ENCODE measurements at places on chromosomes 13 and 19.

GRCh38 chr13:45695198-45695730, 6.9 kb upstream of the CBY2 start:
- DNase-seq: peak; percentile 42

DNA sequence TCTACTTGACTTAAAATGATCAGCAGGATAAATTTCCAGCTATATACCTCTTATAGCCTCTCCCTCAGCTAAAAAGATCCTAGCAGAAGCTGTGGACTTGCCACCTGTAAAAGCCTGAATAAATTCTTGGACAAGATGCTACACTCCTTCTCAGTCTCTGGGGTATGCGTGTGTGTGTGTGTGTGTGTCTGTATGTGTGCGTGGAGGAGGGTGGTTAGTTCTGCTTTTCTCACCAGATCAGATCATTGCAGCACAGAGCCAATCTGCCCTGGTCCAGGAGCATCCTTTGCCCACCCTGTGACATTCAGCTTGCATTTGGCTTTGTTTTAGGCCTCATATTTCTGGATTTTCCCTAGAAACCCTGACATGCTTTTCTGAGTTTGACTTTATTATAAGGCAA, 438.3 kb downstream of the RFC3 start:
- no peak for DNase-seq

- no peak for DNase-seq
Observed at GRCh38 chr13:33875618-33876401, 57.9 kb downstream of the RFC3 start.

GRCh38 chr13:64925727-64926126, 2304.4 kb downstream of the PCDH9 start:
- no peak for DNase-seq

GRCh38 chr13:63403733-63404132, 1988.1 kb upstream of the PCDH20 start:
- no peak for DNase-seq

- DNase-seq: no peak
Observed at GRCh38 chr13:46361276-46361934, 25.6 kb downstream of the RUBCNL start.

DNA sequence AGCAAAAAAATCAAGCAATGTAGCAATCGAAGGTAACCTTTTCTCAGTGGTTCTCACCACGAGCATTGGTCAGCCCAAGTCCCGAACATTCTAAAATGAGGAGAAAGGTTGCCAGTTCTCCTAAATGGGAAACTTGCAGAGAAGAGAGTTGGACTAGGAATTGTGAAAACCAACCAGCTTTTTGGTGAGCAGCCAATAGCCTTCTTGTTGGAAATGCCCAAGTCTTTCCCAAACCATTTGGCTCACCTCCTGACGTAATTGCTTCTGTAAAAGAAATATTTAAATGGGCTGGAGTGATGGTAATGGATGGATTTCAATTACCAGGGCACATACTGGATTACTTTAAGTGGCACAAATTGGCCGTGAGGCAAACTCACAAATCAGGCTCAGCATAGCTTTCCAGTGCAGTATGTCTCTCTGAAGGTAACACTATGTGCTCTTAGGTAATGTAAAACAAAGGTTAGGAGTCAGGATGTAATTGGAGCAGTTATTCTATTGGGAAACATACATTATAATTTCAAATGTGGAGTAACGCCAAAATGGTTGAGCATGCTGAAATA, 423.2 kb downstream of the KLF5 start:
- DNase-seq: no peak

DNA sequence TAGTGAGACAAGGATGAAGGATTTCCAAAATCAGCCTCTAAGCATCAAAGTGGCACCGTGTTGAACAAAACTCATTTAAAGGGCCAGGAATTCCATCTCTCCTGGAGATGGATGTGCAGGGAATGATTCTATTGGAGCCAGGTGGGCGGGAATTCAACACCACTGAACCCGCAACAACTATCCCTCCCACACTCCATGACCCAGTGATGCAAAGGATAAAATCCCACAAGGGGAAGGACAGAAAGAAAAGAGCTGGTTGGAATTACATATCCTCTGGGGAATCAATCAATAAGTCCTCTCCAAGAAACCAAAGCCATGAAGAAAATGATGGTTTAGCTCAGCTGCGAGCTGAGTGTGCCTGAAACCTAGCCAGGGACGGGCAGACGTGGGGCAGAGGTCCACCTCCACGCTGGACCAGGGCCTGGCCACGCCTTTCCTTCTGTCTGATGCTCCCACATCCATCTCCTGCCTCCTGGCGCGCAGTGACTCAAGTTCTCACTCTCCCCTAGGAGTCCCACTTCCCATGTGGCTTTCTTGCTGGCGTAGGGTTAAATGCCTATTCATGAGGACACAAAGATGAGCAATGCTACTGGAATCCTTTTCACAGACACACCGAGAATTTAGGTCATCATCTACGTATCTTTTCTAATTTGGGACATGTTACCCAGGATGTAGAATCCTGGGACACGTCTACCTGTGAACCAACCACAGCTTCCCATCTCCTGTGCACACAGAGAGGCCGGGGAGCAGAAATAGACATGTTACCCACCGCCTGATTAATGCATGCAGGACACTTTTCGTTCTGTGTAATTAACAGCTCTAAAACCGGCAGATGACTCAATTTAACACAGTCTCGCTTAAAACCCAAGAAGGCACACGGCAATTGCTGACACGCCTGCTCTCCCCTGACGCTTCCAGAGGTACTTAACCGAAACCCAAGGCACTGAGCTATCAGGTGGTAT, 48.6 kb downstream of the PEPD start:
- no peak for DNase-seq

DNA sequence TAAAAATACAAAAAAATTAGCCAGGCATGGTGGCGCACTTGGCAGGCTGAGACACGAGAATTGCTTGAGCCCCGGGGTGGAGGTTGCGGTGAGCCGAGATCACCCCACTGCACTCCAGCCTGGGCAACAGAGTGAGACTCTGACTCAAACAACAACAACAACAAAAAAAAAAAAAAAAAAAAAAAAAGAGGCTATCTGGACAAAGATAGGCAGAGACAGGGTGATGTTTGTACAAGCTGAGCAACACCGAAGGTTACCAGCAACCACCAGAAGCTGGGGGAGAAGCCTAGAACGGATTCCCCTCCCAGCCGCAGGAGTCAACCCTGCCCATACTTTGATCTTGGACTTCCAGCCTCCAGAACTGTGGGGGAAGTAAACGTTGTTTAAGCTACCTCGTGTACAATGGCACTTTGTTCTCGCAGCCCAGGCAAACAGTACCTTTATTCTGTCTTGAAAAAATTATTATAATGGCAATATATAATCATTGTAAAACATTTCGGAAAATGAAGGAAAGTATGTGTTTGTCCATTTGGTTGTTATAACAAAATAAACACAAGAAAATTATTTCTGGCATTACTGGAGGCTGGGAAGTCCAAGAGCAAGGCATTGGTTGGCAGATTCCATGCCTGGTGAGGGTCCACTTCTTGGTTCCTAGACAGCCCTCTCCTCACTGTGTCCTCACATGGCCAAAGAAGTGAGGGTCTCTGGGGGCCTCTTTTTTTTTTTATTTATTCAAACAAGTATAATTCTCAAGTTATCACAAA, 39.8 kb upstream of the LATS2 start:
- DNase-seq: no peak

- DNase-seq: no peak
Observed at GRCh38 chr13:73542446-73542845, 483.6 kb downstream of the KLF5 start.

DNA sequence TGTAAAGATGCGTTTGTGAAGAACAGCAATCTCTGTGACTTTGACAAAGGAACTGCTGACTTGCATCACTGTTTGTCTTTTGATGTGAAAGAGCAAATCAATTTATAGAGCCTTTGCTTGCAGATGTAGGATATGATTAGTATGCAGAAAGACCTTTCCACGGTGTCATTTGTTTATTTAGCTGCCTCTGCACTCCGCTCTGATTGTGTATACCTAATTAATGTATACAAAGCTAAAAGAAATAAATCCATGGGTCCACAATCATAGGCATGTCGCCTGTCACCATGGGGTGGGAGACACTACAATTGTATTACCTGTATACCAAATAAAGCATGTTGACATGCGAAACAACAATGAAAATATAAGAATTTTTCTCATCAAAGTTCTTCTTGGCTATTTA, 410.7 kb downstream of the MZT1 start:
- DNase-seq: no peak

DNA sequence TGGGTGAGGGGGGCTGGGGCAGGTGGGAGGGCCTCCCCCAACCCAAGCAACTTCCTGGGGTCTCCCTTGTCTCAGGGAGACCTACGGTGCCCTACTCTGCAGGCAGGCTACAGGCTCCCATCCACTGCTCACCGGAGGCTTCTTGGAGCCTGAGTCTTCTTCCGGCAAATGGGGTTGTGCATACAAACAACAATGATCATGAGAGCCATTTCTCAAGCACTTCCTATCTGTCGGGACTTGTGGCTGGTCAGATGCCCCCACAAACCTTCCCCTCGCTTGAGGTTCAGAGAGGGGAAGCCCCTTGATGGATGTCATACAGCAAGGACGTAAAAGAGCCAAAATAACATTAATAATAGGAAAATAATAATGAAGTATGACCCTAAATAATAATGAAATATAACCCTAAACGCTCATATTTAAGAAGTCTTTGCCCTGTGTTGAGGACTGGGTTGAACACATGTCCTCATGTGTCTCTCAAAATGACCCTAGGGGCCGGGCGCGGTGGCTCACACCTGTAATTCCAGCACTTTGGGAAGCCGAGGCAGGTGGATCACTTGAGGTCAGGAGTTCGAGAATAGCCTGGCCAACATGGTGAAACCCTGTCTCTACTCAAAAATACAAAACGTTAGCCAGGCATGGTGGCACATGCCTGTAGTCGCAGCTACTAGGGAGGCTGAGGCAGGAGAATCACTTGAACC, 727 bp downstream of the CD37 start:
- no peak for DNase-seq

- no peak for DNase-seq
Observed at GRCh38 chr19:5452594-5453565, 2.3 kb upstream of the ZNRF4 start.

GRCh38 chr13:112532837-112533745, 54.9 kb downstream of the TUBGCP3 start:
- no peak for DNase-seq

- DNase-seq: no peak
Observed at GRCh38 chr13:90713441-90714133, 633.9 kb upstream of the MIR17HG start.

GRCh38 chr19:47099576-47100050, 14.0 kb downstream of the ZC3H4 start:
- no peak for DNase-seq

- DNase-seq: no peak
Observed at GRCh38 chr13:109485136-109485794, 301.1 kb downstream of the IRS2 start.

DNA sequence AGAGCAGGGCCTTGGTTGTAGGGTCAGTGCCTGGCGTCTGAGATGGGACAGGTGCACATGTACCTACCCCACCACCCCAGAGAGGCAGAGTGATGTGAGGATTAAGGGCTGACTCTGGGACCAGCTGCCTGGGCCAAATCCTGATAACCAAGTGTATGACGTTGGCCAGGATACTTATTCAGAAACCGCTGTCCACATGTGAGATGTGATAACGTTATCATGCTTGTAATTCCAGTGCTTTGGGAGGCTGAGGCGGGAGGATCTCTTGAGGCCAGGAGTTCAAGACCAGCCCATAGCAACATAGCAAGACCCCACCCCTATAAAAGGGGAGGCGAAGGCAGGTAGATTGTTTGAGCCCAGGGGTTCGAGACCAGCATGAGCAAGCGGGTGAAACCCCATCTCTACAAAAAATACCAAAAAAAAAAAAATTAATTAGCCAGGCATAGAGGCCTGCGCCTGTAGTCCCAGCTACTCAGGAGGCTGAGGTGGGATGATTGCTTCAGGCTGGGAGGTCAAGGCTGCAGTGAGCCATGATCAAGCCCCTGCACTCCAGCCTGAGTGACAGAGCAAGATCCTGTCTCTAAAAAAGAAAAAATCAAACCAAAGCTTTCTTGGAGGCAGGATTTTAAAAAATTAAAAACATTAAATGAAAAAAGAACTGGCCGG, 10.0 kb downstream of the ADGRE5 start:
- no peak for DNase-seq

- DNase-seq: no peak
Observed at GRCh38 chr19:44890366-44891015, 563 bp upstream of the TOMM40 start.

GRCh38 chr13:107258599-107259187, 690.8 kb upstream of the ARGLU1 start:
- DNase-seq: no peak

DNA sequence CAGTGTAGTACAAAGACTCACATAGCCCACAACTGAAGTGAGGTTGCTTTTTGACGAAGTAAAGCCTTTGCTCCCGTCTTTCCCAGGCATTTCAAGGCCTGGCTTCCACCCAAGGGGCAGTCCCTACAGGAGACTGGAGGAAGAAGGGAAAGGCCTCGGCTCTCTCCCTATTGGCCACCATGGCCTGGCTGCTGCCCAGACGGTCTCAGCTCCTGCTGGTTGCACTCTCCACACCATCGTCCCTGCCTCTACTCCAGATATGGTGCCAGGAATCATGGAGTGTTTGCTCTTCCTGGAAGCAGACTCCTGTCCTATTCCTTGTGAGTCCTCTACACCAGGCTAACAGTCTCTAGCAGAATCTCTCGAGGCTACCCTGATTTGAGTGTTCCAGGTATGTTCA, 124.1 kb upstream of the UQCRFS1 start:
- DNase-seq: no peak

DNA sequence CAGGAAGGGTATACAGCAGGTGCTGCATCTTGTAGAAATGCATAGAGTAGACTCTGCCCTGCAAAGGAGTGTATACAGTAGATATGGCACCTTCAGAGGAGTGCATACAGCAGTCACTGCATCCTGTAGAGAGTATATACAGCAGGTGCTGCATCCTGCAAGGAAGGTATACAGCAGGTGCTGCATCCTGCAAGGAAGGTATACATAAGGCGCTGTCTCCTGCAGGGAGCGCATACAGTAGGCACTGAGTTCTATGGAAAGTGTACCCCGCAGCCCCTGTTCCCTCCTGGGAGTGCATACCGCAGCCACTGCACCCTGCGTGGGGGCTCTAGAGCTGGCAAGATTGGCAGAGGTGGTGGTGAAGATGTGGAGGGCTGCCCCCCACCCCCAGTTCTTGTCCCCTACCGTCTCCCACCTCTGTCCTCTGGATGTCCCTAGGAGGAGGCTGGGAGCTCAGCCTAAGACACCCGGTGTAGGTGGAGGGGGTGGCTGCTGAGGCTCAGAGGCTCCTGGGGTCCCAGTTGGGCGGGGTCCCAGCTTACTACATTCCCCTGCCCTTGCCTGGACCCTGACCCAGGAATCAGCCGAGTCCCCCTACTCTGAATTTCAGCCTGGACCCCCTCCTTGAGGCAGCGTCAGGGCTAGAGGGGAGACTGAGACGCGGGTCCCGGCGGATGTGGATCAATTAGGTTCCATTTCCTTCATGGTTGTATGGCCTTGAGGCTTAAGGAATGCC, 2.3 kb upstream of the ADAMTSL5 start:
- DNase-seq: no peak

- no peak for DNase-seq
Observed at GRCh38 chr19:53537121-53537520, 824 bp upstream of the ZNF331 start.
